Activated CD8-positive, alpha-beta memory T cell treated with anti-CD3 and anti-CD28 coated beads, Interleukin-2, amount 10 ng/mL, durations not matched to agents 7 days and 5 days (primary cell): ENCODE measurements at places on chromosomes 6 and 20. TPM values are rescaled to one million over a fixed set of nuclear protein-coding genes. Genes with fewer than 3 reads are reported as not detected.

DNA sequence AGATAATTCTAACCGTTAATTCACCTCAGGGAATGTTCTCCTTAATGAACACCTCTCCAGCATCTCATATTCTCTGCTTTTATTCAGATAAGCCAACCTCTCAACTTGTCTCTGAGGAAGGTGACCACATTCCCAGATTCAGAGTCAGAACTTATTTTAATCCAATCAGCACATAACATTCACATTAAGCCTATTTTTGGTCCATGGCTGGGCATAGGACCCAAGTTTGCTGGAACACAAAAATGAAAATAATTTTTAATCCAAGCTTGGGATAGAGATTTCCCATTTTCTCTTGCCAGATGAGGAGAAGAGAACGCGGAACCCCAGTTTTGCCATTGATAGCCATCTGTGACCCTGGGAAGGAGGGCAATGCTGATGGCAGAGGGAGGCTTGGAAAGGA, 126.5 kb downstream of the FRK start:
- H3K4me1 ChIP-seq: no peaks in the 10 kb centered on the region
- no peak overlapping the region for H3K4me3 ChIP-seq
- no peak overlapping the region for H3K27ac ChIP-seq
- H3K27me3 ChIP-seq: no peaks in the 10 kb centered on the region

GRCh38 chr6:149084026-149084425, 233.5 kb upstream of the TAB2 start:
- H3K4me1 ChIP-seq: peaks cover 87% of the 10 kb centered on the region
- no peak for DNase-seq
- peak overlapping the region; percentile 96 for H3K27ac ChIP-seq
- peak overlapping the region; percentile 78 for H3K4me3 ChIP-seq
- H3K36me3 ChIP-seq: peaks cover 24% of the 10 kb centered on the region
- H3K27me3 ChIP-seq: no peaks in the 10 kb centered on the region

- H3K4me1 ChIP-seq: no peaks in the 10 kb centered on the region
- no peaks in the 10 kb centered on the region for H3K36me3 ChIP-seq
- DNase-seq: no peak
- no peak overlapping the region for H3K4me3 ChIP-seq
- no peak overlapping the region for H3K27ac ChIP-seq
Measured at GRCh38 chr6:101516578-101516977, 123.1 kb downstream of the GRIK2 start.

DNA sequence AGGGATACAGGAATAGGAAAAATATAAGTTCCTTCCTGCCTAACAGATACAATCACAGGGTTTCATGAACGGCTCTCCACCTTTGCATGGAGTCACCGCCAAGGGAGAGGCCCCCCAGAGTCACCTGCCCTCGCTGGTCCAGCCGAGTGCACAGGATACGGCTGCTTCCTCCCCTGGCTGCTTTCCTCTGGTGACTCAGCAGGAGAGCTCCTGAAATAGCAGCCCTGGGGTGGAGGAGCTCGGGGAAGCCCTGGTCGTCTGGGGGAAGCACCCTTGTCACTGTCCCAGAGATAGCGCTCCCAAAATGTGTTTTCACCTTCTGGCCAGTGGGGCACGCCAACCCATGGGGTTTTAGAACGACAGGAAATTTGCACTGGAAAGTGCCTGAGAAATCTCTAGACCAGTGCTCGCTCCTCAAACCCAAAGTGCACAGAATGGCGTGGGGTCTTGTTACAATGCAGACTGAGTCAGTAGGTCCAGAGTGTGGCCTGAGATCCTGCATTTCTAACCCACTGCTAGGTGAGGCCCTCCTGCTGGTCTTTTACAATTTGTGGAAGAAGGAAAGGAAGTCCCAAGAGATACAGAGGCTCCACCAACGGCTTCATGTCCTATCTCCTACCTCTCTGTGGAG, 35.9 kb upstream of the FAM50B start:
- no peak for DNase-seq
- H3K27ac ChIP-seq: no peak overlapping the region
- no peaks in the 10 kb centered on the region for H3K36me3 ChIP-seq
- peaks cover 8% of the 10 kb centered on the region for H3K27me3 ChIP-seq
- H3K4me1 ChIP-seq: no peaks in the 10 kb centered on the region

DNA sequence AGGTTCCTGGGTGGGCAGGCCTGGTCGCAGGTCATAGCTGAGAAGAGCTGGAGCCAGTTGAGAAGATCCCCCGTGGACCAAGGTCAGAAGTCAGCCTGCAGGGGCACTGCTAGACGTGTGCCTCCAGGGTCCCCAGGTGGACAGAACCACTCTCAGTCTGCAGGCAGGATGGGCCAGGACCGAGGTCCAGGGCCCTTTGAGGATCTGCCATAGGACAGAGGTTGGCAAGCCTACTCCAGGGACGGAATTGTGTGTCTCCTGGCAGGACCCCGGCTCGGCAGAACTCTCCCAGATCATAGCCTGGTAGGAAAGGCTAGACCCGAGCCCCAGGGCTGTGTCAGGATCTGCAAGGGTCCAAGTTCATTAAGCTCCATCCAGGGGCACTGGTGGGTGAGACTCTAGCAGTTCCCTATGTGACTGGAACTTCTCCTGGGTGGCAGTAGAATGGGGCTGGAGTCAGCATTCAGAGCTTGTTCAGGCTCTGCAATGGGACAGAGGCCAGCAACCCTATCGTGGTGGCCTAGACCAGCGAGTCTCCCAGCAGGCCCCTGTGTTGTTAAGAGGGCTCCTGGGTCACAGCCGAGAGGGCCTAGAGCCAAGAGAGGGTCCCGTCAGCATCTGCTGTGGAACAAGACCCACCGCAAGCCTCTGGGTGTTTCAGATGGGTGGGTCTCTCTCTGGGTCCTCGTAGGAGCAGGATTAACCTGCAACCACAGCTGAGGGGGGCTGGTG, 18.2 kb downstream of the TTLL2 start:
- H3K36me3 ChIP-seq: no peaks in the 10 kb centered on the region
- no peak overlapping the region for H3K4me3 ChIP-seq
- peaks cover 45% of the 10 kb centered on the region for H3K27me3 ChIP-seq
- DNase-seq: no peak

DNA sequence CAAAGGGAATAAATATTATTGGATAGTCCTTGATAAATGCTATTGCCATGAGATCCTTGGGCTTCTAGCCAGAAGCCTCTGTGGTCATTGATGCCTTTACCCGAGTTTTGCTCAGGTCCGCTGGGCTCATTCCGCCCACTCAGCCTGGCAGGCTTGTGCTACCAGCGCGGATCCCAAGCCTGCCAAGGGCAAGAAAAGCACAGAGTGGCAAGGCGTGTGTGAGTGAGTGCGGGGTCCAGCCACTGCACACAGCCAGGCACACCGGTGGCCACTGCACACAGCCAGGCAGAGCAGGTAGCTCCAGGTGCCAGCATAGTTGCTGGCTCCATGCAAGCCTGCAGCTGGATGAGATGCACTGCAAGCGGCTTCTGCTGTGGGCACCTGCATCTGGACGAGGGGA, 38.7 kb downstream of the STK38 start:
- H3K4me1 ChIP-seq: peaks cover 5% of the 10 kb centered on the region
- no peaks in the 10 kb centered on the region for H3K27me3 ChIP-seq
- no peak overlapping the region for H3K4me3 ChIP-seq
- no peak for DNase-seq

DNA sequence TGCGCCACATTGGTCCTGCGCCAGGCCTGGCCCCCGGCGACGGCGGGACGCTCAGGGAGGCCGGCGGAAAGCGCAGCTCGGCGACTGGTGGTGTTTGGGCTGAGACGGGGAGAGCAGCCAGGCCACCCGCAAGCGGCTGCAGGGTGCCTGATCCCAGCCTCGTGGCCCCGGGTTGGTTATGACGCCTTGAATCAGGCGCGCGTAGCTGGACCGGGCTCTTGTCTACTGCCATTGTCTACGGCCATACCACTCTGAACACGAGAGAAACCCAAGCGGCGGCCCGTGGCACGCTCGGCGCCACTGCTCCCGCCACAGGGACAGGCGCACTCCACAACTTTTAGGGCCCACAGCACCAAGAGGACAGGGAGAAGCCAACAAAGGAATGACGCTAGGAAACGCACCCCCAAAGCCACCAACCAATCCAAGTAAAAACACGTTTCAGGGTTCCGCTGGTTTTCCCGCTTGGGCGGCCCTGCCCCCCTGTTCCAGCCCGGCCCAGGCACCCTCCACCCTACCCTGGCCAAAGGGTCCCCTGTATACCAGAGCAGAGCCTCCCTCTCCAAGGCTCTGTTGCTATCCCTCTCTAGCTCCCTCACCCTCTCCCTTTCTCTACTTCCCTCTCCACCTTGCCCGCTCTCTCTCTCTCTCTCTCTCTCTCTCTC, 1849.3 kb upstream of the DEFB115 start:
- peaks cover 1% of the 10 kb centered on the region for H3K36me3 ChIP-seq
- no peak overlapping the region for H3K4me3 ChIP-seq
- no peak for DNase-seq
- peaks cover 31% of the 10 kb centered on the region for H3K27me3 ChIP-seq
- no peak overlapping the region for H3K27ac ChIP-seq

The SENP6 gene
- 80.4 TPM for total RNA-seq

DNA sequence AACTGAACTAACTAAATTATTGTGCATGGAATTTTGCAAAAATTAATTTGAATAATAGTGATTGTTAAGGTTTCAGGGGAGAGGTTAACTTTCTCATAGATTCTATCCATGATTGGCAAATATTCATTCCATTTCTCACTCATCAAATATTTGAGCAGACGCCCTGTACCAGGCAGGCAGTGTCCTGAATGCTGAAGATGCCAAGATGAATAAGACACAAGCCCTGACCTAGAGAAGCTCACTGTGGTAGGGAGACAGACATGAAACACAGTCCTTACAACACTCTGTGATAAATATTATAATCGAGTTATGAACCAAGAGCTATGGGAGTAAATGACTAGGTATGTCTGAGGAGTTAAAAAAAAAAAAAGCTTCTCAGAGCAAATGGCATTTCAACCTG, 18.4 kb upstream of the ID4 start:
- H3K27ac ChIP-seq: no peak overlapping the region
- DNase-seq: no peak
- no peak overlapping the region for H3K4me3 ChIP-seq
- no peaks in the 10 kb centered on the region for H3K36me3 ChIP-seq
- H3K4me1 ChIP-seq: no peaks in the 10 kb centered on the region

DNA sequence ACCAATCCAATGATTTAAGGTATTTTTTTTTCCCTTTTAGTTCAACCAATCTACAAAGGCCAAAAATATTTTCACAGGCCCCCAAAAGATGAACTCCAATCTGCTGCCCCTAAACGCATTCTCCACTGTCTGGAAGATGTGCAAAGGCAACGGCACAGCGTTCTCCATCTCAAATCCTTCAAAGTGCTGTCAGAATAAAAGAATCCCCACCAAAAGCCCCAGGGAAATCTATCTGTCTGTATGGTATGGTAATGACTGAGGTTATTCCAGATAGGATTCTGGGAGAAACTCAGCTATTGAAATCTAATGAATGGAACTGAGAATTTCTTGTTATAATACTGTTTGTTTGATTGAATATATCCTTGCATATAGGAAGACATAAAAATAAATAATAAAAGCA, 217.8 kb upstream of the CCN2 start:
- no peak overlapping the region for H3K27ac ChIP-seq
- H3K4me1 ChIP-seq: no peaks in the 10 kb centered on the region
- no peak overlapping the region for H3K4me3 ChIP-seq
- H3K27me3 ChIP-seq: no peaks in the 10 kb centered on the region
- DNase-seq: no peak

- no peaks in the 10 kb centered on the region for H3K4me1 ChIP-seq
- peaks cover 8% of the 10 kb centered on the region for H3K27me3 ChIP-seq
- no peaks in the 10 kb centered on the region for H3K36me3 ChIP-seq
- H3K4me3 ChIP-seq: no peak overlapping the region
- H3K27ac ChIP-seq: no peak overlapping the region
- no peak for DNase-seq
Measured at GRCh38 chr6:132907231-132907630, 92.9 kb downstream of the RPS12 start.

The PNPLA1 gene
- not detected for total RNA-seq

DNA sequence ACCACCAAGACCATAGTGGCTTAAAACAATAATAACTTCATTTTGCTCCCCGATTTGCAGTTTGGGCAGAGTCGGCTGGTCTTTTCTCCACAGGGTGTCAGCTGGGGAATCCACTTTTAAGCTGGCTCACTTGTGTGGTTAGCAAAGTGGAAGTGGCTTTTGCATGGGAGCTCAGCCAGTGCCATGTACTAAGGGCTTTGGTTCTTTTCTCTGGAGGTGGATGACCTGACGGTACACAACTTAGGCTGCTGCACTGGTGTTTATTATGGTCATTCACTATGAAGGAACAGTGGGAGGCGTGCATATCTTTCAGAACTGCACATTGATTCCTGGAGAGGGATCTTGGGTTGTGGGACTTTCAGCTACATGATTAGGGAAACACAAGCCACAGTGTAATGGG, 141.0 kb downstream of the OR2B2 start:
- no peak overlapping the region for H3K27ac ChIP-seq
- H3K4me3 ChIP-seq: no peak overlapping the region
- H3K27me3 ChIP-seq: peaks cover 25% of the 10 kb centered on the region
- H3K36me3 ChIP-seq: no peaks in the 10 kb centered on the region
- DNase-seq: no peak

The SRSF12 gene
- not detected for total RNA-seq

DNA sequence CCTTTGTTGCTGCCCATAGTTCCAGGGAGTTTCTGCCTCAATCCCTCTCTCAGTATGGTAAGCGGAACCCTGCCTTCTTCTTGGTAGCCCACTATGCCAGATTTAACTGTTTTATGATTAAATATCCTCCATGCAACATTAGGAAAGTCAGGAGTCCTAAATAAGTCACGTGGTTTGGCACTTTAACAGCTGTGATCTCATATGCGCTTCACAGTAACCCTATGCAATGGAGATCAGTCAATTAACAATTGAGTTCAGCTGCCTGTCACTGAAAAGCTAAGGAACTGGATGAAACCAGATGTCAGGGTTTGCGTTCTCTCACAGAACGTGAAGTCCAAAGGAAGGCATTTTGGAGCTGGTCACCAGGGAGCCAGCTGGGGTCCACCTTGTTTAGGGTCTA, 81.6 kb downstream of the PSMB1 start:
- H3K27ac ChIP-seq: no peak overlapping the region
- no peaks in the 10 kb centered on the region for H3K4me1 ChIP-seq
- peaks cover 4% of the 10 kb centered on the region for H3K36me3 ChIP-seq

The MCCD1 gene
- total RNA-seq: not detected

DNA sequence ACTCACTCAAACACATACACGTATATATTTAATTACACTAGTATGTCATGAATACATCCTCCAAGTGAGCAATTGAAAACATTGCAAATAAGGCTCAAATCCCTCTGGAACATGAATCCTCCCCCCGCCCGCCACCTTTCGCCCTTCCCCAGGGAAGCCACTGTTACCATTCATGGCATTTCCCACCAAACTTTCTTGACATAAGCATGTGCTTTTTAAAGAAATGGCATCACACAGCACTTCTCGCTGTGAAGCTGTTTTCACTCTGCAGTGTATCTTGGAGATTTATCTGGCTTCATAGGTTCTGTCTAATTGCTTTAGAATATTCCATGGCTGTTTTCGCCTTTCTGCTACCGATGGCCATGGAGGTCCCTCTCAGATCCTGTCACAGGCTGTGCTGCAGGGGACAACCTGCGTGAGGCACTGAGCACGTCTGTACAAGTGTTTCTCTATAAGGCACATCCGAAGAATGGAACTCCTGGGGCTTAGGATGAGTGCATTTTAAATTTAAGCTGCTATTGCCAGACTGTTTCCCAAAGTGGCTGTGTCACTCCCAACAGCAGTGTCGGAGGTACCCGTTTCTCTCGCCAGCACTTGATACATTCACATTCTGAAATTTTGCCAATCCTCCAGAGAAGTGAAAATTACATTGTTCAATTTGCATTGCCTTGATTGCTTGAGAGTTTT, 22.2 kb upstream of the PHACTR3 start:
- H3K36me3 ChIP-seq: no peaks in the 10 kb centered on the region
- H3K4me1 ChIP-seq: peaks cover 9% of the 10 kb centered on the region
- DNase-seq: no peak
